Astrocyte (in vitro differentiated cells and primary cell): ENCODE measurements at places on chromosomes 1 and 21.

DNA sequence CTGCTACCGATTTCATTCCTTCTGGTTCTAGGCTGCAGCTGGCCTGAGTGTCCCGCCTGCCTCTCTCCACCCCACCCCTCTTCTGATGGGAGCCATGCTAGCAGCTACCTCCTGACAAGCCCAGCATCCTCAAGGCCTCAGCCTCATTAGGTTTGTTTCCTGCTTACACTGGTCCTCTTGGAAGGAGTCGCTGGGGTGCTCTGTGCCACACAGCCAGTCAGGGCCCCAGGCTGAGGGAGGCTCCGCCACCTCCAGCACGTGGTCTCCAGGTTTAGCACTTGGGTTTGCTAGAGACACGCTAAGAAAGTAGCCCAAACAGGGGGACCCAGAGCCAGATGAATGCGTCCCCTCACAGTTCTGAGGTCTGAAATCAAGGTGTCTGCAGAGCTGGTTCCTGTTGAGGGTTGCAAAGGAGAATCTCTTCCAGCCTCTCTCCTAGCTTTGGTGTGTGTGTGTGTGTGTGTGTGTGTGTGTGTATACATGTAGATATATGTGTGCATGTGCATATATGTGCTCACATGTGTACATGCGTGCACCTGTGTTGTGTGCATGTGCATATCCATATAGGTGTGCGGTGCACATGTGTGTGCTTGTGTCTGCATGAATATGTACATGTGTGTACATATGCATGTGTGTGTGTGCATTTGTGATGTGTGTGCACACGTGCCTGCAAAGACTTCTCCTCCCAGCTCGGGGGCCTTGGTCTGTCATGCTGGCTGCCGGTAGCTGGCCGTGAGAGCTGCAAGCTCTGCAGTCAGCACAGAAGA is 301.1 kb upstream of the AJAP1 start:
- no peak overlapping the region for H3K4me3 ChIP-seq
- H3K4me1 ChIP-seq, result no peaks in the 10 kb centered on the region
- H3K36me3 ChIP-seq, result no peaks in the 10 kb centered on the region

DNA sequence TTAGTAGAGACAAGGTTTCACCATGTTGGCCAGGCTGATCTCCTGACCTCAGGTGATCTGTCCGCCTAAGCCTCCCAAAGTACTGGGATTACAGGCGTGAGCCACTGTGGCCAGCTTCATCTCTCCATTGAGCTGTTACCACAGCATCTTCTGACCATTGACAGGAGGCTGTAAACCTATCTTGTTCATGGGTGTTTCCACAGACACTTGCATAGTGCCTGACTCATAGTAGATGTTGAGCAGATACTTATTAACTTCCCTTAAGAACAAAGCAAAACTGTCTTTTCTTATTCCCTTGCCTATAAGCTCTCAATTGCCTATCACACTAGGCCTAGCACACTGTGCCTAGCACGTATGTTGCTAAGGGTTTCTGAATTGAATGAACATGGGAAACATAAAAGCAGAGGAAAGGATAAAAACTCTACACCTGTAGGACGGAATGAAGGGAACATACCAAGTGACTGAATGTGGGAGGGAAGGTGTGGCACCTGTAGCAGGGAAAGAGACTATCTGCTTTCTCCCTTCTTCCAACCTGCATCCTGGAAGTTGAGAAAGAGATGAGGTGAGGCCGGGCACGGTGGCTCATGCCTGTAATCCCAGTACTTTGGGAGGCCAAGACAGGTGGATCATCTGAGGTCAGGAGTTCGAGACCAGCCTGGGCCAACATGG is 1.2 kb upstream of the C1orf54 start:
- no peak for DNase-seq
- H3K27me3 ChIP-seq, result no peaks in the 10 kb centered on the region

GRCh38 chr1:47574451-47575165 is 136.8 kb downstream of the FOXD2 start:
- H3K27ac ChIP-seq, result no peak overlapping the region
- H3K27me3 ChIP-seq, result peaks cover 2% of the 10 kb centered on the region
- H3K36me3 ChIP-seq, result no peaks in the 10 kb centered on the region
- no peak for DNase-seq
- H3K4me1 ChIP-seq, result peaks cover 36% of the 10 kb centered on the region
- H3K4me3 ChIP-seq, result no peak overlapping the region

GRCh38 chr1:56189454-56189853 is 389.9 kb downstream of the PLPP3 start:
- no peaks in the 10 kb centered on the region for H3K4me1 ChIP-seq
- no peaks in the 10 kb centered on the region for H3K27me3 ChIP-seq
- no peak overlapping the region for H3K27ac ChIP-seq
- no peak overlapping the region for H3K4me3 ChIP-seq

DNA sequence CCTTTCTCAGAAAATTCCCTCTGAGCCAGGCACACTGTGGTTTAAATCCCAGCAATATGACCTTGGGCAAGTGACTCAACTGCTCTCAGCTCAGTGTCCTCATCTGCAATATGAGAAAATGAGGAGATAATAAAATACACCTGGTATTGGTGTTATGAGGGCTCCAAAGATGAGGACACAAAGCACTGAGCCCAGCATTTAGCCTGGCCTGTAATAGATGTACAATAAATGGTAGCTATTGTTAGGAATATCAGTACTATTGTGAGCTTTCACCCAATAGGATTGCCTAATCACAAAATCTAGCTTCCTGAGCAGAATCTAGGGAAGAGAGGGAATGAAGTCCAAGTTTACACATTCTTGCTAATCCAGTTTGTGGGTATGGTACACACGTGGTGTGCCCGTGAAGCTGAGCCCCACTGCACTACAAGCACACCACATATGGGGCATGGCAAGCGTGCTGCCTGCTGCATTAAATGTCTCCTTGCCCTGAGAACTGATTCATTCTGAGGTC is 24.3 kb upstream of the SLC30A1 start:
- peak; percentile 39 for DNase-seq
- H3K27me3 ChIP-seq, result no peaks in the 10 kb centered on the region
- no peak overlapping the region for H3K27ac ChIP-seq
- no peak overlapping the region for H3K4me3 ChIP-seq
- H3K36me3 ChIP-seq, result no peaks in the 10 kb centered on the region

GRCh38 chr21:14771593-14771992 is 225.5 kb upstream of the SAMSN1 start:
- no peaks in the 10 kb centered on the region for H3K27me3 ChIP-seq
- no peak overlapping the region for H3K4me3 ChIP-seq
- no peak overlapping the region for H3K27ac ChIP-seq

- no peaks in the 10 kb centered on the region for H3K36me3 ChIP-seq
- H3K27me3 ChIP-seq, result no peaks in the 10 kb centered on the region
- H3K27ac ChIP-seq, result no peak overlapping the region
- H3K4me3 ChIP-seq, result no peak overlapping the region
Observed at GRCh38 chr1:234120327-234120944, 216.0 kb downstream of the SLC35F3 start.

GRCh38 chr1:207181847-207182246 is 77.8 kb downstream of the C4BPA start:
- H3K36me3 ChIP-seq, result no peaks in the 10 kb centered on the region
- H3K4me3 ChIP-seq, result no peak overlapping the region
- no peaks in the 10 kb centered on the region for H3K4me1 ChIP-seq
- no peak overlapping the region for H3K27ac ChIP-seq
- DNase-seq, result no peak
- no peaks in the 10 kb centered on the region for H3K27me3 ChIP-seq

- DNase-seq, result no peak
- no peak overlapping the region for H3K4me3 ChIP-seq
- no peak overlapping the region for H3K27ac ChIP-seq
- peaks cover 14% of the 10 kb centered on the region for H3K27me3 ChIP-seq
Observed at GRCh38 chr1:228511546-228512445, 24.6 kb downstream of the RNF187 start.
